Stimulated activated CD8-positive, alpha-beta memory T cell treated with anti-CD3 and anti-CD28 coated beads, Interleukin-4, amount 100 ng/mL, for 4 hours (primary cell): ENCODE measurements at places on chromosomes 5 and 9.

DNA sequence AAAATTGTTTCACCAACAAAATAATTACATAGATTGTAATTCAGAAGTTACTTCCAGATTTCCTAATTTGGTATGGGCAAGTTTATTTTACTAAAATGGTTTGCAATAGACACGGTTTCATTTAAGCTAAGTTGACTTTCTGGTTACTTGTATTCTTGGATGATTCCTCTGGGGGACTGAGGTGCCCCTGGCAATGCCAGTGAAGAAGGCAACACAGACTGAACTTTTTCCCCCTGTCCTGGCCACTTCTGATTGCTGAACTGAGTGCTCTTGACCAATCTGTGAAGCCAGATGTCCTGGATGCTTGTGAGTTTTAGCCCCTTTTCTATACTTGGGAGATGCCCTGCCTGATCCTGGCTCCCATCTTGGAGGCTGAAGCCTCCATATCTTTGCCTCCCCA lies 66.3 kb upstream of the FANCC start:
- DNase-seq: no peak

DNA sequence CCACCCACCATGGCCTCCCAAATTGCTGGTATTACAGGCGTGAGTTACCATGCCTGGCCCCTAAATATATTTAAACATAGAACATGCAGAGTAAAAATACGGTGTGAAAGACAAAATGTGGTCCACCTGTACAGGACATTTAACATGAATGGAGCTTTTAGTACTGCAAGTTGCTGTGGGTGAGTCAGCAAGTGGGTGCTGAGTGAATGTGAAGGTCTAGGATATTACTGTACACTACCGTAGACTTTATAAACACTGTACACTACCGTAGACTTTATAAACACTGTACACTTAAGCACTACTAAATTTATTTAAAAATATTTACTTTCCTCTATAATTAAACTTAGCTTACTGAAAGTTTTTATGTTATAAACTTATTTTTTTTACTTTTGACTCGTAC lies 317.8 kb downstream of the PRDM9 start:
- no peak for DNase-seq

- DNase-seq: no peak
These were observed 6.9 kb downstream of the OTULIN start for GRCh38 chr5:14671414-14671813.

DNA sequence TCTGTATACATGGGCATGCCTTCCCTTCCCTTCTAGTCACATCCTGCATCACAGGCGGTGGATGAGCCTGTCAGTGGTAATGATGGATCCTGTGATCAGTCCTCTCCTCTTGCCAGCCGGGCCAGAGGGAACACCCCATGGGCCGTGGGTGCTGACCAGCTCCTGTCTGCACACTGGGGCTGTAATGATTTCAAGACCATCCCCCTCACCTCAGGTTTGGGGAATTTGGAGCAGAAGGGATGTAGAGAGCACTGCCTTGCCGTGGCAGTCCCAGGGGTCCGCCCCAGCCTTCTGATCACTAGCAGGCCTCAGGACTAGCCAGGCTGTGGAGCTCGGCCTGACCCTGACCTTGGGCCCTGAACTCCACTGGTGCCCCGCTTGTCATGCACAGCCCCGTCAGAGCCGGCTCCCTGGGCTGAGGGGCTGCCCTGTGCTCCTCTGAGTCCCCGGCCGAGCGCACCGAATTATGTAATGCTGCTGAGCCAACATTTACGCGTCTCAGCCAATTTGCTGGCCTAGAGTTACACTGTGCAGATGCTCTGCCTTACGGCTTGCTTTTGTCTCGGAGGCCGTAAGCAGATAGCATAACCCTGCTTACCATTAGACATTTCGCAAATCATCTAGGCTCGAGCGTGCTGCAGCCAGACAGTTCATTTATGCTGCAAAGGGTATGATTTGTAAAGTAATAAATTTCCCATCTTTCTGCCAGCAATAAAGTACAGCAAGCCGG lies 155.3 kb downstream of the MACROH2A1 start:
- DNase-seq: no peak

- no peak for DNase-seq
These were observed 99.8 kb downstream of the PPP2R2B start for GRCh38 chr5:146778795-146779194.

DNA sequence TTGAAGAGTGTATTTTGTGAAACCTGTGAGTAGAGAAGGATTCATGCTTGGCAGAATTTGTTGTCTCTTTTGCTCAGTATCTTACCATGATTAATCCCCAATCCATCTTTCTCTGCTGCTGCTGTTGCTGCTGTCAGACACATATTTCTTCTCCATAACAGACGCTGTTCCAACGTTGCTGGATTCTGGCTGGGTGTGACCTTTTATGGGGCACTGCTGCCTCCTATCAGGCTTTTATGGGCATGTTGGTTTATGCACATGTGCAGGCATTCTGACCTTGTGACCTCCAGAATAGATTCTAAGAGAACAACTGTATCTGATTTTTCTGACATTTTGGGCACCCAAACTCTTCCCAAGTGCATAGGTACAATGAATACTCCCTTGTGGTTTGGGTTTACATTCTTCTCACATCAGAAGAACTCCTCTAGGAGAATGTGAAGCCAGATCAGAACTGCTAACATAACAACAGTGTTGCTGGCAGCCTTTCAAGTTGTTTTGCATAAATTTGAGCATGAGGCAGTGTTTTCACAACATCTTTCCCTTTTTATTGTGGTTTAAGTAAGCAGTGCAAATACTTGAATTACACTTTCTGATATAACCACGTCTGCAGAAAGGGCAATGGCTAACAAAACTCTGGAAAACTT lies 9.2 kb upstream of the ISL1 start:
- no peak for DNase-seq

DNA sequence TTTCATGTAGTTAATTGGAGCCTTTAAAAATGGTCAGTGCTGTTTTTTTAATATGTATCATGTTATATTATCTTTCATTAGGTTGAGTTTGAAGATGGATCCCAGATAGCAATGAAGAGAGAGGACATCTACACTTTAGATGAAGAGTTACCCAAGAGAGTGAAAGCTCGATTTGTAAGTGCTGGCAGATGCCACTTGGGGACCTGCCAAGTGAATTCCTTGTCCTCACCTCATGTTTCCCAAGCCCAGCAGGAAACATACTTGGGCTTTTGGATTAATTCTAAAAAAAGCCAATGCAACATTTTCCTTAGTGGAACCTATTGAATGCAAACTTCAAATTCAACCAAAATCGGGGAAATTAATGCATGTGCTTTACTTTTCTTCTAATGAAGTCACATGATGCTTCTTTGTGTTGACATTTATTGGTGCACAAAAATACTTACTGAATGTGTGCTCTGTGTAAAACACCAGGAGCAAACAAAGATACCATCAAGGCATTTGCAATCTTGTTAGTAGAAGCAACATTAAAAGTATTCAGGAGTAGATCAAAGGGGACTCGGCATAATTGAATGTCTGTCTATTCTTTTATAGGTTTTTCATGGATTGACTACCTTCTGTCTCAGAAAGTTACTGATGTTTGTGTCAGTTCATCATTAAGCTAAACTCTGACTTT lies 412.1 kb downstream of the KDM4C start:
- no peak for DNase-seq

DNA sequence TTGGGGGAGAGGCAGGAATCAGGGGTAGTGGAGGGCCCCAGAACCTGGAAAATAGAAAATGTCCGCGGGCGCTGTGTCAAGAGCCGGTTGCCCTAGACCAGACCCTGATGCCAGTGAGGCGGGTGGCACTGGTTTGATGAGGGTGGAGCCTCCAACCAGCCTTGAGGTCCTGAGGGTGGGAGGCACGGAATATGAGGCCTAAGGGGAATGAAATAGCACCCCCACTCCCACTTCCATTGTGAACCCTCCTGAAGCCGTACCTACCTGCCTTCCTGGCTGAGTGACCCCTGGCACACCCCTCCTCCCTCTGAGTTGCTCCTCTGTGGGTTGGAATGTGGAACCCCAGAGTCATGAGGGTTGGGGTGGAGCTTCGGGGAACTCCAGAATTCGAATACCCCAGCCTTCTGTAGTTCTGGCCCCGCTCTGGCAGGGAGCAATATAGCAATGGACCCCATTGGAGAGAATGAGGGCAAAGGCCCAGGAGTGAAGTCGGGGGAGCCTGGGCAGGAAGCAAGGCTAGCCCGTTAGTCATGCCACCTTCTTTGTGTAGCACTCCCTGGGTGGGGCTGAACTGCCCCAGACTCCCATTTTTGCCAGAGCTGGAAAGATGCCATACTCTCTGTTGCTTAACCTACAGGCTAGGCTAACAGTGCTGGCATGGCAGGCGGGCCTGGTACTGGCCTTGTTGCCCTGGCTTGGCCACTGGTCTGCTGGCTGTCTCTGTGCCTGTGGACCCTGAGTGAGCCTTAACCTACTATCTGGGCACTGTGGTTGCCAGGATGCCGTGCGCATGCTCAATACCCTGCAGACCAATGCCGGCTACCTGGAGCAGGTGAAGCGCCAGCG lies 1.0 kb downstream of the FPGS start:
- no peak for DNase-seq

DNA sequence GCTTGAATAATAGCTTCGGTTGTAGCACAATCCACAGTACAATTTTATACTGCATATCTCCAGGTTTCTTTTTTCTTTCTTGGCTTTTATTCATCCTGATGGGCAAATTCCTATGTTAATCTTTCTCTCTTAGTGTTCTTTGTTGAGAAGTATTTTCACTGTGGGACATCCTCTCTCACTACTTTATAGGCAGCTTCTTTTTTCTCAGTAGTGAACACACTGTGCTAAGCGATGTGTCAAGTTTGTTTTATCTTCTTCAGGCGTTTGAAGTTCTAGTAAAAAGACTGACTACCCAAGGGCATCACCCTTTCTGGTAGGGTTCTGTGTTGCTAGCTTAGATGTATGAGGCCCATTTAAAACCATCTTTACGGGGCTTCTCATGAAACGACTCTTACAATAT lies 182.1 kb downstream of the FAM170A start:
- no peak for DNase-seq

DNA sequence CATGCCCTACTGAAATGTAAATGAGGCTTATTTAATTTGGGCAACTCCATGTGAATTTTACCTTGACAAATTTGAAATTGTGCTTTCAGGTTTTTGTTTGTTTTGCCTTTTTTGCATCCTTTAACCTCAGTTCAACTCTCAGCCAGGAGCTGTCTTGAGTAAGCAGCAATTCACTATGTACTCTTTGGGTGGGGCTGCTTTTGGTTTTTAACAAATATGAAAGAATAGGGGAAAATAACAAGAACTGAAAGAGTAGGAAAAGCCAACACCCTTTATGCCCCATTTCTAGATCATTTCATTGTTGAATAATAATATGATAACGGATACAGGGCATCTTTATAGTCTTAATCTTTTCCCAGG lies 192.0 kb downstream of the ARHGAP26 start:
- DNase-seq: no peak

DNA sequence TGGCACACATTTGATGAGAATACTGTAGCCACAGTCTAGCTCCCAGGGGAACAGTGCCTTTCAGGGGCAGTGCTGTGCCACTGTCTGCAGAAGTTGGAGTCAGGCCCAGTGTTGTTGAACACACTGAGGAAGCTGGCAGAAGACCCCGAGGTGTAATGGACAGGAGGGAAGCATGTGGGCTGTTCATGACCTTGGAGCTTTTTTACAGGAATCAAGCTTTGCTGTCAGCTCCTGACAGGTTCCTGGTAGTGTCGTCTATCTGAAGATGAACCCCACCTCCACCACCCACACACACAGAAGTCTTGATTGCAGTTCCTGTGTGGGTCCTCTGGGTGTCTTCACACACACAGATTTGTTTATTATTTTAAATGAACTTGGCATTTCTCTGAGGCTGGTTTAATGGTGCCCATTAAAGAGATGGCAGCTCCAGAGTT lies 40.3 kb upstream of the TNFAIP8 start:
- no peak for DNase-seq
